ENCODE measurements at places on chromosomes 12 and 14. TPM values are rescaled to one million over a fixed set of nuclear protein-coding genes. Genes with fewer than 3 reads are reported as not detected.

- peaks cover 20% of the 10 kb centered on the region for H3K4me1 ChIP-seq
- H3K27me3 ChIP-seq: no peaks in the 10 kb centered on the region
- no peak for DNase-seq
- H3K4me3 ChIP-seq: no peak overlapping the region
- no peaks in the 10 kb centered on the region for H3K36me3 ChIP-seq
These were observed 38.9 kb upstream of the LIMA1 start for GRCh38 chr12:50322206-50322605.

DNA sequence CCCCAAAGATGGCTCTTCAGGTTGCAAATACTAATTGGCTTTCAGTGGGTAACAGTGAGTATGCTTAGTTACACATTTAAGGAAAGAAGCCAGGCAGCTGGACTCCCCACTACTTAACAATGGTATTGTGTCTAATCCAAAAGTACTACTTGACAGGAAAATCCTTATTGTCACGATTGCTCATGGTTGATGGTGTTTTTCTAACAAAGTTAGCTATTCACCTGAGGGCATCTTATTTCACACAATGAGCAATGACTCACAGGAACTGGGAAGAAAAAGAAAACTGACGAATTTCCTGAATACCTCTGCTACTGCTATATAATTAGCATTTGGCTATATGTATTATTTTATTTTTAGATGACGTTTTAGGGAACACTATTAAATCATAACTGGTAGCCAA lies 33.4 kb upstream of the ALG10 start:
- no peak for DNase-seq
- H3K4me3 ChIP-seq: no peak overlapping the region
- no peak overlapping the region for H3K27ac ChIP-seq
- H3K36me3 ChIP-seq: no peaks in the 10 kb centered on the region
- no peaks in the 10 kb centered on the region for H3K27me3 ChIP-seq
- H3K4me1 ChIP-seq: no peaks in the 10 kb centered on the region

- H3K27me3 ChIP-seq: no peaks in the 10 kb centered on the region
- no peaks in the 10 kb centered on the region for H3K36me3 ChIP-seq
- peaks cover 34% of the 10 kb centered on the region for H3K4me1 ChIP-seq
These were observed 1.9 kb downstream of the ARHGEF40 start for GRCh38 chr14:21072031-21072473.

The TNS2 gene
- total RNA-seq: 113 TPM

The GPR65 gene
- not detected for total RNA-seq

The NID2 gene
- total RNA-seq: 34.6 TPM
